ENCODE measurements at places on chromosomes 7 and 10.

- DNase-seq = no peak
Observed at GRCh38 chr7:132666071-132666773, 90.0 kb upstream of the PLXNA4 start.

- DNase-seq = no peak
Observed at GRCh38 chr10:103888113-103888841, 29.7 kb downstream of the STN1 start.

- DNase-seq = no peak
Observed at GRCh38 chr10:88042160-88043100, 179.0 kb downstream of the PTEN start.

GRCh38 chr7:157547102-157547501 lies 210.3 kb downstream of the DNAJB6 start:
- no peak for DNase-seq

DNA sequence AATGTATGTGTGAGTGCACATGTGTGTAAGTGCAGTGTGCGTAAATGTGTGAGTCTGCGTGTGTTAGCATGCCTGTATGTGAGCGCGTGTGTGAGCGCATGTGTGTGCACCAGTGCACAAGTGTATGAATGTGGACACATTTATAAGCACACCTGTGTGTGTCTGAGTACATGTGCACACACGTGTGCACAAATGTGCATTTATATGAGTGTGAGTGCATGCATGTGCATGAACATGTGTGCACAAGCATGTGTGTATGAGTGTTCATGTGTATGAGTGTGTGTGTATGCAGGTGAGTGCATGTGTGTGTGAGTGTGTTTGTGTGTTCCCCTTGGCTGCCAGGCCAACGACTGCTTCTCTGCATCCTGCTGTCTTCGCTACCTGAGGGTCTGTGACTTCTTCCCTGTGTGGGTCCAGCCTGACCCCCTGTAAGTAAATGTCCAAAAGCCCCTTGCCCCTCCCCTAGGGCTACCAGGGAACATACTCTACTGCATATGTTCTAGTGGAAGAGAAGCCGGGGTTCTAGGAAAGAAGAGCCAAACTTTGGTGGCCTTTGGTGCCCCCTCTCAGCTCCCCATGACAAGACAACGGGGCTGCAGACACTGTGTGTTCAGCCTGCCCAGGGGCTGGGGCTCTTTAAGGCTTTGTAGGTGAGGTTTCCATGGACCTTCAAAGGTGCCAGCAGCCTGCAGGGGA lies 17.0 kb downstream of the GOLGA7B start:
- DNase-seq = no peak

DNA sequence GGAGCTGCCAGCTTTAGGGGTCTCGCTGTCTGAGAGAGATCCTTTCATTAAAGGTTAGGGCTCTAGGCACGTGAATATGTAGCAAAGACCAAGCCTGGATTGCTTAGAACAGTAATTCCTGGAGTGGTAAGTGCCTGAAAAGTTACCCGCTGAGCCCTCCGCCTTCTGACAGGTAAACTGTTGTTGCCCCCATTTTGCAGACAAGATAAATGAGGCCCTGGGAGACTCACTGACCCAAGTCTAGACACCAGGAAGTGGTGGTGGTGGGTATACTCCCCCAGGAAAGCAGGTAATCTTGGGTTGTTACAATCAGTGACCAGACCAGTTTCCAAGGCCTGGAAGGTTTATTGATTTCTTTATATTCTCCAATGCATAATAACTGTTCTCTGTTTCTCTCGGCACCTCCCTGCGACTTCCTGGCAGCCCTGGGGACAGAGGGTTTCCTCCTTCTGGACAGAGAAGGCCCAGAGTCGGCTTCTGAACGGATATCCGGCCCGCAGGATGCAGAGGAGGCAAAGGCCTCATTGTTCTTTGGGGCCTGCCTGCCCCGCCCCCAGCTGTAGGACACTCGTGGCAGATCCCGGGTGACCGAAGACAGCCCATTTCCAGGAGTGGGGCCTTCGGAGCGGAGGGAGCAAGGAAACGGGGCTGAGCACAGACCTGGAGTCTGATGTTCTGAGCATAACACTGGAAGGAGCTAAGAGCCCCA lies 1.3 kb upstream of the GRK5 start:
- peak; percentile 38 for DNase-seq

DNA sequence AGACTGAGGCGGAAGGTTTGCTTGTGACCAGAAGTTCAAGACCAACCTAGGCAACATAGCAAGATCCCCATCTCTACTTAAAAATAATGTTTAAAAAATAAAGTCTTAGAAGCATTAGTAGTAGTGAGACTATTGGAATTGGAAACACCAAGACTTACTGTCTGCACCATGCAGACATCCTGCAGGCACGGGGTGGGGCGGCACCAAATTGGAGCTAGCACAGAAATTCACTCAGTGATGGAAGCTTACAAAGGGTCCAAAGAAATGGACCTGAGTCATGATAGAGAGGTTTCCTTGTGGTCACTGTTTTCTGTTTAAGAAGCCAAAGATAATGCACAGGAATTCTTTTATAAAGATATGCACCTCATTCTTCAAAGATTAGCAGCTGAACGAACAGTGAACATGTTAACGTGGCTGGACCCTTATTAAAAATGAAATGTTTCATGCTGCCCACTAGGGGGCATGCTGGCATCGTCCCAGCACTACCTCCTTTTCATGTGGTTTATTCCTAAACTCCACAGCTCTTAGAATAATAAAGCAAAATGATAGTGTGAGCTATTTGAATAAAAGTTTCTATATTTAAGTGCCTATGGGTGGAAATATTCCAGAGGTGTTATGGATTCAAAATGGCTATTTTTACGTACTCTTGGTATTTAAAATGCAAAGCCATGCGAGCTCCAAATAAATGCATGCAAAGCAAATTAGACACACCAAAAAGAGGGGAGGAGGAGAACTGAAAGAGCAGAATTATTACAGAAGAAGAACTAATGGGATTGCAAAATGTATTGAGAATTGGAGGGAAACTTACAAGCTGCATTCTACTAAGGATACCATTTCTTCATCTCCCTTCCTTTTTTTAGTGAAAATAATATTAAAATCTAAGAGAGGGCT lies 28.6 kb downstream of the PDSS1 start:
- DNase-seq = peak; percentile 43

DNA sequence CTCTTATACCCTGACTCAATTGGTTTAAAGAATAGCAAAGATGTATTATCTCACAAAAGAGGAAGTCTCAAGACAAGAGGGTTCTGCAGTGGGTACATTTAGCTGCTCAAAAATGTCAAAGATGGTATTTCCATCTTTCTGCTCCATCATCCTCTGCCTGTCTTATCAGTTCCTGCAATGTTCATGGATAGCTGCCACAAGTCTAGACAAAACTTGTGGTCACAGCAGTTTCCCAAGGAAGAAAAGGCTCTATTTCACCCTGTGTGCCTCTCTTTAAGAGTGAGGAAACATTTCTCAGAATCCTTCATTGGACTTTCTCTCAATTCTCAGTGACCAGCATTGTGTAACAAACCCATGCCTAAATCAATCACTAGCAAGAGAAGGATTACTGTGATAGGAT lies 634.2 kb upstream of the AUTS2 start:
- no peak for DNase-seq

GRCh38 chr7:139095194-139095659 lies 14.3 kb downstream of the ZC3HAV1 start:
- peak; percentile 88 for DNase-seq

- DNase-seq = peak; percentile 12
Observed at GRCh38 chr10:86368046-86368445, 1.5 kb upstream of the GRID1 start.

DNA sequence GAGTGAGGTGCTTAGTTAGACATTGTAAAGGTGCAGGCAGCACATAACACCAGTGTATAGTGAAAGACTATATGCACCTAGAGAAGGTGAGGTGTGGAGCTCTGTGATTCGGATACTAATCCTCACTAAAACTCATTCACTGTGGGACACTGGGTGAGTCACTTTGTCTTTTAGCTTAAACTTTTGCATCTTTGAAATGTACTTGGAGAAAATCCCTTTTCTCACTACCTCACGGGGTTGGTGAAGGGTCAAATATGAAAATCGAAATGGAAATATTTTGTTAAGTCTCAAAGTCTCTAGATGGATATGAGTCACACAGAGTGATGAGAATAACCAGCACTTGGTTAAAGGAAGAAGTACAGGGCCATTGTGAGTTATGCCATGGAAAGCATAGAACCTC lies 38.0 kb downstream of the MDFIC start:
- DNase-seq = no peak

DNA sequence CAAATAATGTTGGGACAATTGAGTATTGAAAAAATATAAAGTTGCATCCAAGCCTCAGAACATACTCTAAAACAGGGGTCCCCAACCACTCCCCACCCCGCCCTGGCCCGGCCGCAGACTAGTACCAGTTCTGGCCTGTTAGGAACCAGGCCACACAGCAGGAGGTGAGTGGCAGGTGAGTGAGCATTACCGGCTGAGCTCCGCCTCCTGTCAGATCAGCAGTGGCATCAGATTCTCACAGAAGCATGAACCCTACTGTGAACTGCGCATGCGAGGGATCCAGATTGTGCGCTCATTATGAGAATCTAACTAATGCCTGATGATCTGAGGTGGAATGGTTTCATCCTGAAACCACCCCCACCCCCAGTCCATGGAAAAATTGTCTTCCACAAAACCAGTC lies 19.4 kb downstream of the HIPK2 start:
- no peak for DNase-seq

DNA sequence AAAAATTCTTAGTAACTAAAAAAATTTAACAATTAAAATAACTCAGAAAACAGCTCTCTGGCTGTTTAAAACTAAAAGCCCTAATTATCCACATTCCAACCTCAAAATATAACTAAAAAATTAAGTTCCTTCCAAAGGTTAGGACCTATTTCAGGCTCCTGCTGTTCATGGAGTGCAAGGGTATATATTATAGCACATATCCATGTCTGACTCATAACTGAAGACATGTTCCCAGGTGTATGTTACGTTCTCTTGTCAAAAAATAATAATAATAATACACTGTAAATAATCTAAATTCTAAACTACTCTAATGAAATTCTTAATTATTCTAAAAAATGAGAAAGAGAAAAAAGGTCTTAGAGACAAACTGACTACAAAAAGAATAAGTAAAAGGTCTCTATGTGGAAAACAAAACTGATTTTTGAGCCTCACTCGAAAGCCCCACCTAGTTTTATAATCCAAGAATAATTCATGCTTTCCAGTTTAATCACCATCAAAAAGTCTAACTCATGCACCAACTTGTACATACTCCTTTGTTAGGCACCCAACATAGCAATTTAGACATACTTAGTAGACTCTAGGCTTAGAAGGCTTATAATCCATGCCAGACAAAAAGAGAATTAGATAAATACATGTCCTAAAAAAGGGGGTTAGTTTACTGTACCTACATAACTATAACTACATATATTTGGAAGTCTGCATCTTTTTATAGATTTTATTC lies 171.4 kb downstream of the KMT2E start:
- DNase-seq = no peak

DNA sequence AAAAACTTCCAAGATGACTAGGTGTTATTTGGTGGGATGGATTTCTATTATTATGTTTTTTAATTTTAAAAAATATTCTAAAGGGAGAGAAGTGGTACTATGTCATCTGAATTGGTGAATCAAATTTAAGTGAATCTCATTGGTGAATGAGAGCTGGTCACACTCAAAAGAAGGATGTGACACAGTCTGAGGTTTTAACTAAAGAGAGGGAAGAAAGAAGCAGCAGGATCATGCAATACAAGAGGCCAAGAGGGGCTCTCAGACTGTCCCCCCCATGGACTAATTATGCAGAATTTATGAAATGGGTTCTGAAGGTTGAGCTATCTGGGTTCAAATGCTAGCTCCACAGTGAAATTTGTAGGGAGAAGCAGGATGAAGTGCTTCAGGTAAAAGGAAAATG lies 16.2 kb downstream of the MACC1 start:
- DNase-seq = no peak

- no peak for DNase-seq
Observed at GRCh38 chr7:11714205-11714604, 117.8 kb downstream of the THSD7A start.

- no peak for DNase-seq
Observed at GRCh38 chr7:108395426-108395825, 60.8 kb downstream of the NRCAM start.

DNA sequence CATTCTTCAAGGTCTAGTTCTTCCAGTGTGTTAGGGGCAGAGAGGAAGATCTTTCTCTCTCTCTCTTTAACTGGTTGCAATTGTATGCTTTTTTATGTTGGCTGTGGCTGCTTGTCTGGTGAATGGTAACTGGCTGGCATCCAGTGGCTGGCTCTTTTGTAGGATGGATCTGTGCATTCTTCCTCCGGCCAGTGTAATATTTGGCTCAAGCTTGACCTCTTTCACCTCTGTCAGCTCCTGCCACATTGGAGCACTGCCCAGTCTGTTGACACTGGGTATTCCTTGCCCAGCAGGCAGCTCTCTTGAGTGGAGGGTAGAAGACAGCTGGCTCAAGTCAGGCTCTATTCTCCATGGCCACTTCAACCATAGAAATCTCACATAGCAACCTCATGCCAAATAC lies 528.3 kb downstream of the PHTF2 start:
- no peak for DNase-seq

DNA sequence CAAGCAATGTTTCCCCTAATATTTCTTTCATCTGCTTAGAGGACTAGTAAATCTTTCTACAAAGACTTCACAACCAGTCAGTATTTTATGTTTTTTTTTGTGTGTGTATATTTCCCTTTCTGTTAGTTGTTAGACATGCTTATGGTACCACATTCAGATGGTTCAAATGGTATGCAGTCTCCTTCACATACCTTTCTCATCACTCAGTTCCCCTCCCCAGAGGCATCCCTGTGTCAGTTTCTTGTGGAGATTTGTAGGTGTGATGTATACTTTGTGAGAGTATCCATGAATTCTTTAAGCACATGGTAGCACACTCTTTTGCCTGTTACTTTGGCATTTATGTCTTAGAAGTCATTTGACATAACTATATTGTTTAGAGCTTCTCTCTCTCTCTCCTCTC lies 4.4 kb downstream of the ZNF485 start:
- DNase-seq = no peak

DNA sequence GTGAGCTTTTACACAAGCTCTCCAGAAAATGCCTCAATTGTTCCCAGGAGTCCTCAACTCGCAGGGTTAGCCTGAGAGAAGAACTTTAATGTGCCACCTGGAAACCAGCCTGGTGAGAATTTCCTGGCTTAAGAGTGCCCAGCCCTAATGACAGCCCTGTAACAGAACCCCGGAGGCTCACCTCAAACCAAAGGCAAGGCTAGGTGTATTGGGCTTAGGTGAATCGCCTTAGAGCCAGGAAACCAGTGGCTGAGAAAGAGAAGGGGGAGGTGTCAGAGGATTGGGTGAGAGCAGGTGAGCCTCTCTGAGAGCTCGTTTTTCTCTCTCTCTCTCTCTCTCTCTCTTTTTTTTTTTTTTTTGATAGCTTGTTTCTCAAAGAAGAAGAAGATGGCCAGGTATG lies 7.3 kb downstream of the OCM2 start:
- no peak for DNase-seq
